Dorsolateral prefrontal cortex (tissue), 122 donors: ENCODE measurements at places on chromosomes 7 and 10. TPM values are rescaled to one million over a fixed set of nuclear protein-coding genes. Genes with fewer than 3 reads are reported as not detected.

GRCh38 chr10:119516381-119517234, 25.9 kb downstream of the RGS10 start:
- DNase-seq: no peak

HYAL4 gene
- not detected for total RNA-seq

TAS2R5 gene
- 5.3 TPM for total RNA-seq

GRCh38 chr10:131430716-131431412, 119.3 kb upstream of the TCERG1L start:
- DNase-seq: no peak

DNA sequence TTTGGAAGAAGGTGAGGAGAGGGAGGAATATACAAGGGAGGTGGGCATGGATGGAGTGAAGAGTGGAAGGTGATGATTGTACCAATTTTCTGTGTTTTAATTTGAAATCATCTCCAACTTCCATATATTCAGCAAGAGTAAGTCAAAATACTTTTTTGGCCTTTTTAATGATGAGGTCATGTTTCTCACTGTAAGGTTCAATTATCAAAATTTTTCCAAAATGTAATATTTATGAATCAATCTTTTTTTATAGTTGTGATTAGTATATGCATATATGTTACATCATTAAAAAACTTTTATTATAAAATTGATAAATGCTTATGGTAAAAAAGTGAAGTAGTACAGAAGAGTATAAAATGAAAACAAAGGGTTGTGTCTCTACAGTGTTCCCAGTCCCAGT, 40.7 kb downstream of the PRKAR2B start:
- DNase-seq: no peak

GRCh38 chr7:149765399-149766121, 7.8 kb downstream of the ZNF467 start:
- no peak for DNase-seq

DNA sequence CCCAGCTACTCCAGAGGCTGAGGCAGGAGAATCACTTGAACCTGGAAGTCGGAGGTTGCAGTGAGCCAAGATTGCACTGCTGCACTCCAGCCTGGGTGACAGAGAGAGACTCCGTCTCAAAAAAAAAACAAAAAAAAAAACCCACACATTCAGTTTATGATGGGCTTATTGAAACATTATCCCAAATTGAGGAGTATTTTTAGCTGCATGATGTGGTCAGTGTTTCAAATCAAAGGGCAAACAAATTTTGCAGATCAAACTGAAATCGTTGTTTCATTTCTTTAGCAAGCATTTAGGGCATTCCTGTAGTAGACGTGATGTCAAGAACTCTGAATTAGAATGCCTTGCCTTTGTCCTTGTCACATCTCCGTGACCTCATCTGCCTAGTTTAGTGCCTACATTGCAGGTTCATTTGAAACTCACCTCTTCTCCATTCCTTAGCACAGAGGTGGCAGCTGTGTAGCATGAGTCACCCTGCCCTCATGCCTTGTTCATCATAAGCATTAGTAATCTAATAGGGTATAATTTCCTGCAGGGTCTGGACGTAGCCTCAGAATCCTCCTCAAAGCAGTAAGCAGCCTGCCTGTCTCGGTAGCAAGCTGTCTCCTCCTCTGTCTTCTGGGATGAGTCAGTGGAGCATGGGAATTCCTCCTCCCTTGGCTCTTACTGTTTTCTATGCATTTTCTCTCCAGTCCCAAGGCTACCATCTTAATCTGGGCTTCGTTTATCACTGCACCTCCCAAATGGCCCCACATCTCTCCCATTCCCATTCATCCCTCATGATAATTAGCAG, 73.8 kb downstream of the CUL1 start:
- DNase-seq: no peak
